Naive B cell (primary cell): ENCODE measurements at places on chromosomes 2 and 18.

- DNase-seq: no peak
These were observed 93.7 kb upstream of the RIOK3 start for GRCh38 chr18:23359421-23359820.

DNA sequence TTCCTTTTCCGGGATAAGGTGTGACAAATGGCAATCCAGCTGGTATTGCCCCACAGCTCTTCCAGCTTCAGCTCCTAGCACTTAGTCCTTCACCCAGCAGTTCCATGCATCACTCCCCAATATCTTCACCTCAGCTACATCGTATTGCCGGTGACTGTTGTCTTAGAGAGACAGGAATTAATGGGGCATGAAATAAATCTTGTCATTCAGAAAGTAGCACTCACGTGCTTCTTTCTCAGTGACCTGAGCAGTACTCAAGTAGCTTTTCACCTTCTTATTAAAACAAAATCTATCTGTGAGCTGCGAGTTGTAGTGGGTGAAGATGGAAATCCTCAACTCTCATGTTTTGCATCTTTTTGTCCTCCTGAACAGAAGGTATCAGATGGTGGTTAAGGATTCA, 72.8 kb downstream of the PTH2R start:
- no peak for DNase-seq

DNA sequence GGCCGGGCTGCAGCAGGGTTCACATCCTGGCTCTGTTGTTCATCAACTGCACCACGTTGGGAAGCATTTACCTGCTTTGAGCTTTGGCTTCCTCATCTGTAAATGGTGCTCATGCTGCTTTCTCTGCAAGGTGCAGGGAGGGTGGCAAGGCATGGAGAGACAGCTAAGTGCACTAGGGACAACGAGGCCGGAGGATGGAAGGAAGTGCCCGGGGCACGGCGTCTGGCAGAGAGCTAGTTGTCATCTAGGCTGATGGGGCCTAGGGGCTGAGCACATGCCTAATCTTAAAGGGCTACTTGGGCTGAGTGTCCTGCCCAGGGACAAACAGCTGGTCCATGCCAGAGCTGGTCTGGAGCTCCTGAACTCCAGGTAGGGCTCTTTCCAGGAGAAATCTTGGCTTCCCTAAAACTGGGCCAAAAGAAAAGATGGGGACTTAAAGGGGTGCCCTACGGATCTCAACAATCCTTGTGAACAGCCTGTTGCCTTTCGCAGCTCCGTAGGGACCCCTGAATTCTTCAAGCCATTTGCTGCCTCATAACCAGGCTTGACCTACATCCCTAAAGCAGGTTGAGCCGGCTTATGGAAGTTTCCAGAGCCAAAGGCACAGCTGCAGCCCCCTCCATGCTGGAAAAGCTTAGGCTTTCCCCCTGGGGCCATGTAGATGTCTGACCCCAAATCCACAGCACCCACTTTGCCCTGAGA, 130.8 kb downstream of the SMAD7 start:
- DNase-seq: no peak

DNA sequence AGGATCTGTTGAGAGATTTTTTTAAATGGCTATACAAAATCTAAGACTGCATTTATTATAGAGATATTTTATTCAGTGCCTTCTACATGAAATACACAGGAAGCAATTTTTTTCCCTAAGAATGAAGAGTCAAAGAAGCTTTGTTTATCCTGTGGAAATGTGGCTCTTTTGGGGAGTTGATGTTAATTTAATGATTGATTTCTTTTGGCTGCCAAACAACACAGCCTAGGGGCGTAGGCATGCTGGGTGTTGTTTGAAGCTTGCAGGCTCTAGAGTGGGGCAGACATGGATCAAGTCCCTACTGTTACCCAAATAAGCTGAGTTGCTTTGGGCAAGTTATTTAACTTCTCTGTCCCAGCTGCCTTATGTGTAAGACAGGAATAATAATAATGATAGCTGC, 21.1 kb upstream of the PLEK start:
- no peak for DNase-seq

DNA sequence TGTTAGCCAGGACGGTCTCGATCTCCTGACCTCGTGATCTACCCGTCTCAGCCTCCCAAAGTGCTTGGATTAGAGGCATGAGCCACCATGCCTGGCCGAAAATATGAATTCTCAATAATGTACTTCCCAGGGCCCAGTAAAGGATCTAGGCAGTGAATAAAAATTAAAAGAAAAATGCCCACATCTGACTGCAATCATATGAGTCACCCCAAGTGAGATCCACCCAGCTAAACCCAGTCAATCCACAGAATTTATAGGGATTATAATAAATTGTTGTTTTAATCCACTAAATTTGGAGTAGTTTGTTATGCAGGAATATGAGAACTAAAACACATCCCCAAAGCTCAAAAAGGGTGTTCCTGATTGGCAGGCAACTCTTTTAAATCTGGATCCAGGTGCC, 93.5 kb upstream of the STK39 start:
- no peak for DNase-seq

DNA sequence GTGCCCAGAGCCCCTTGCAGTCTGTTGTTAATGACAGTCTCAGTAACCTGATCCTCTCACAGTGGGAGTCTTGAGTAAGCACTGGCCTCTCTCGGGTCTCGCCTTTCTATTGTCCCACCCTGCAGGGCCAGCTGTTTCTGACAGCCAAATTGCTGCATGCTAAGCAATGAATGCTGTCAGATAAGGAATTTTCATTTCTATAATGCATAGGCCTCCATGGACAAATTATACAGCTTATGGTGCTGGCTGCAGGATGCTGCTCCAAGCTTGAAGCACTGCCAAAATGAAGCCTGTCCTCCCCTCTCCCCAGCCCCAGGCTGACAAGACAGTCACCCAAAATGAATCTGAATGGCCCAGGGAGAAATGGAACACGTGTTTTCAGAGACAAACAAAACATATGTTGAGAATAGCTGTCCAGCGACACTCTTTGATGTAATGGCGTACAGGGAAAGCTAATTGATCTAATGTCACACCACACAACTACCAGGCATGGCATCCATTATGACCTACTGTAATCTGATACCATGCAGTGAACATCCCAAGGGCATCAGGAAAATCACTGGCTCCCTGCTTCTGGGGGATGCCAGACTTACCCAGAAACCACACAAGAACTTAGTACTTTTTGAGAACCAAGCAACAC, 36.8 kb downstream of the ACVR1 start:
- no peak for DNase-seq

GRCh38 chr2:141557329-141558095, 573.3 kb downstream of the LRP1B start:
- no peak for DNase-seq

- DNase-seq: no peak
These were observed 96.4 kb downstream of the COBLL1 start for GRCh38 chr2:164745012-164745797.

DNA sequence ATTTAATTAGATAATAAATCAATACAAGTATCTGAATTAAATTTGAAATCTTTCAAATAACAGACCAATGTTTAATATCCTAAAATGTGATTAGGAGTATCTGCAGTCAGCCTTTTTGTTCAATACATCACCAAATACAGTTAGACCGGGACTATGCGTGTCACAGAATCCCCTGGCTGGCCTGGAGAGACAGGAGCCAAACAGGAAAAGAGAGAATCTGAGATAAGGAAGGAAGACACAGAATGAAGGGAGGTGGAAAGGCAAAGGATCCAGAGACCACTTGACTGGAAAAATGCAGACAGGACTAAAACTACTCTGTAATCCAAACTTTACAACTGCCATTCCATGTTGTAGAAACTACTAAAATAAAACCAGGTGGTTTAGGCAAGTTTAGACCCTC, 66.3 kb downstream of the SIGLEC15 start:
- no peak for DNase-seq

- DNase-seq: no peak
These were observed 33.2 kb upstream of the FHOD3 start for GRCh38 chr18:36264283-36264682.

DNA sequence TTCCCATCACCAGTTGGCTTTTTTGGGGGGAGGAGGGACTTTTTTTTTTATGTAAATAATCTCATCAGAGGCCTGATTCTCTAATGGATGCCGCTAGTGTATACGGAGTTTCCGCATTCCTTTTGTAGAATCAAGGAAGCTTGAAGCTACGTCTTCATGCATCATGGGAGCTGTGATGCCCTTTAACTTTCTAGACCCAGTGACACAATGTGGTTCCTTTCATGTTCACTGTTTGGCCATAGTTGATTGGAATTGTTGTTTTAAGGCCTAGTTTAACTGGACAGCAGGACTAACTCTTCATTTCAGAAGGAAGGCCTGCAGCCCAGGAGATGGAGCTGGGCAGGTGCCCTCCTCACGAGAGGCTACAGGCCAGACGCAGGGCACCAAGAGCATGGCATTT, 287.9 kb downstream of the AGAP1 start:
- DNase-seq: no peak

DNA sequence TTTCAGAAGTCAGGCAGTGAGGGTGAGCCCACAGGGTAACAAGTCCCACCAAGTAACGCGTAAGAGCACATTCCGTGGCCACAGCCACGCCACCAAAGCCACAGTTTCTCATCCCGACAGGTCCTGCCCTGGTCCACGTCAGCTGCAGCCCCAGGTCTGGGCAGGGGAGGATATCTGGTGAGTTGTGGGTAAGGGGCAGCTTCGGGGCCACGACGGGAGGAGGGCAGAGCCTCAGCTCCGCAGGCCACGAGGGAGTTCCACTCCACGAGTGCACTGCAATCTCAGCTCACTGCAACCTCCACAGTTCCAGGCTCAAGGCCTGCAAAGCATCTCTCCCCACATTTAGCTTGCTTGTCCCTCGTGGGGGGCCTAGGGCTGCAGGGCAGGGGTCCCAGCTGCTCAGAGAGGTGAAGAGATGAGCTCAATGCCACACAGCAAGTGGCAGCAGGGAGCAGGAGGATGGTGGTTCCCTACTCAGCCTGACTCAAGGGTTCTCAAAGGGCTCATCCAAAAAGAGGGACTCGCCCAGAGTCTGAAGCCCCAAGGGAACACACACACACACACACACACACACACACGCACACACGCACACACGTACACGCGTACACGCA, 12.5 kb downstream of the SNORC start:
- no peak for DNase-seq

DNA sequence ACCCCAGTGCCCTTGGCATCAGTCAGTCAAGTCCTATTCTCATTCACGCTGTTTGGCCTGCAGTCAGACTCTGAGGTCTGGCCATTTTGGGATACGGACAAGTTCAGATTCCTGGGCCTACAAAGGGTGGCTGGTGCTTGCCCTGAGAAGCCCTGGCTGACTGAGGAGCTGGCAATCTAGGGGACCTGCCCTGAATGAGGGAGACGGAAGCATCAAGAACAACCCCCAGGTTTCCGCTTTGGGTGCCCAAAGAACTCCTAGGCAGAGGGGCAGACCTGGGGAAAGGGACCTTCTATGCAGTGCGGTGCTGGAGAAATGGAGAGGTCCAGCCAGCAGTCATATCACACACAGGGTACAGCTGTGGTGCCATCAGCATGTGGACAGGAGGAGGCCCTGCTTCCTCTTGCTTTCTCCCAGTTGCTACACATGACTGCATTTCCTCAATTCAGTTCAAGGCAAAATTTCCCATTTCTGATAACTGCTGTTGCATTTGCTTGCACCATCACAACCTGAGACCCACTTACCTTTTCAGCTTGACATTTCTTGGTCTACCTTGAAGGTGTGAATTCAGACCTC, 70.9 kb upstream of the LGALSL start:
- no peak for DNase-seq

DNA sequence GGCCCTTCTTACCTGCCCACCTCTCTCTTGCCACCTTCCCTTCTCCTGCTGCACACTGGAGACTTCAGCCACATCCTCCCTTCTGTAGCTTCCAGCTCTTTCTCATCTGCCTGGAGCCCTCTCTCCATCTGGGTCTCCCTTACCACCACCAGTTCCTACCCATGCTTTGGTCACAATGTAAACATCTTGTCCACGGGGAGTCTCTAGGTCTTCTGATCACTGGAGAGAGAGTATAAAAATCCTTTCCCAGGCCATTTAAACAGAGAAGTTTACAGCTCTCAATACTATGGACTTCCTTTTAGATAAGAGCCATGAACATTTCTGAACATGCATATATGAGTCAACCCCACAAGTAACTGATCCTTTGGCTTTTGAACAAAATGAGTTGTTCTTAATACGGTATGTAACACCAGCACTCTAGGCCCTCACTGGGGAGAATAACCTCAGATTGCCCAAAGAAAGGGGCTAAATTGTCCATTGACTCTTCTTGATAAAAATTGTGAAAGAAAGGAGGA, 5.8 kb downstream of the ARHGAP25 start:
- no peak for DNase-seq

GRCh38 chr2:142082368-142082767, 48.4 kb downstream of the LRP1B start:
- DNase-seq: no peak

DNA sequence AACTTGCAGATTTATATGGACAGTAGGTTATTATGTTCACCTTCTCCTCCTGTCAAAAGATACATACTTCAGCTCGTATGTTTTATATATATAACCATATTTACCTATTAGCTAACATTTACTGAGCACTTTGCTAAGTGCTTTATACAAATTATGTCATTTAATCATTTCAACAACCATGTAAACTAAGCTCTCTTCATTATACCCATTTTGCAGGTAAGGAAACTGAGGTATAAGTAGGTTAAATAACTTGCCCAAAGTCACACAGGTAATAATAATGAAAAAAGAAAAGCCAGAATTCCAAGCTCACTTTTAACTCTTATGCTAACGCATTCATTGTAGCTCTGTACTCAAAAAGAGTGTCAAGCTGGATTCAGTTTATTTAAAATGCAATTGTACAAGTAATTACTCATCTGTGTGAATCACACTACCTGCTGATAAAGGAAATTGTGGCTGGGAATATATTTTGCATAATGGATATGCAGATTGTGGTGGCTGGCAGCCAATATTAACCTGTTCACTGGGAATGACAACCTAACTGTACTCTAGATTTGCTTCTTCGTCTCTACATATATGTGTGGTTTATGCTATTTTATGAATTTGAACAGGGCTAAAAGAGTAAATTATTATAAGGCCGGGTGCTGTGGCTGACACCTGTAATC, 20.6 kb downstream of the SLC16A14 start:
- DNase-seq: no peak

- no peak for DNase-seq
These were observed 7.4 kb upstream of the ACYP2 start for GRCh38 chr2:54107903-54108615.

- no peak for DNase-seq
These were observed 672.7 kb downstream of the DPP10 start for GRCh38 chr2:115115135-115115534.

DNA sequence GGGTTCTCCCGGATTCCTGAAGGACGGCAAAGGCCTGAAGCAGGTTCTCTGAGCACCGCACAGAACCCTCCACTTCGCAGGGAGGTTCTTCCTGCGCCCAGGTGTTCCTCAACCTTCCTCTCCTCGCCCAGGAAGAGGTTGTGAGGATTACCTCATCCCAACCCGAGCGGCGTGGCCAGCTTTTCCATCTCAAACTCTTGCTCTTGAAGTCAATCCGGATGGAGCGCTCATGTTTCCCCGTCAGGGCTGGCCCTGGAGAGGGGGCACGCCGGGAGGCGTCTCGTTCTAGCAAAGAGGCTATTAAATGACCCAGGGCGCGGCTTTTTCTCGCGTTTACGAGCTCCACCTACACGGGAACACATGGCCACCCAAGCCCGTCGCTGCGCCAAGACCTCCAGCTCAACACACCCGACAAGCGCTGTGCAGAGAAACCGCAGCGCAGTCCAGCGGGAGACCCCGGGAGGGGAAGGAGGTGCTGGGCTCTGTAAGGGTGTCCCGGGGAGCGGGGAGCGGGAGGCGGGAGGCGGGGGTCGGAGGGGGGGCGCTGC, 540 bp upstream of the RAB10 start:
- no peak for DNase-seq

GRCh38 chr2:16700551-16701259, 35.1 kb upstream of the CYRIA start:
- no peak for DNase-seq
